Glutamatergic neuron (in vitro differentiated cells): ENCODE measurements at places on chromosomes 3 and 15. TPM values are rescaled to one million over a fixed set of nuclear protein-coding genes. Genes with fewer than 3 reads are reported as not detected.

GRCh38 chr3:171933441-171933840 lies 90.3 kb downstream of the TMEM212 start:
- peaks cover 1% of the 10 kb centered on the region for H3K27me3 ChIP-seq
- no peak for DNase-seq
- peaks cover 3% of the 10 kb centered on the region for H3K4me1 ChIP-seq
- H3K36me3 ChIP-seq, result no peaks in the 10 kb centered on the region

DNA sequence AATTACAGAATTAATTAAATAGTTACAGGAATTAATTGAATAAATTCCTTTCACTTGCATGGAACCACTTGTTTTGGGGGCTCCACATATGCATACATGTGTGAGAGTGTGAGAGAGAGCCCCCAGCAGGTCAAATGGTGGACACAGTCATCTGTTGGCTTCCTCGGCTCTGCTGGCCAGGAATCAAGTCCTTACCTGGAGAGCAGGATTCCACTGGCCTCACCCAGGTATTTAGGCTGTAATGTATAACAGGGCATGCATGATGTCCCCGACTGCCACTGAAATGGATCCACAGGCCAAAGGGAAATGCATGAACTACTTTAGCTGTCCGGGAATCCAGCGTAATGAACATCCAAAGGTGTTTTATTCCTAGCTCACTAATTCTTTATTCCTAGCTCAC lies 139.7 kb upstream of the SMAD3 start:
- H3K4me3 ChIP-seq, result no peak overlapping the region
- peaks cover 8% of the 10 kb centered on the region for H3K36me3 ChIP-seq
- no peaks in the 10 kb centered on the region for H3K4me1 ChIP-seq
- H3K27me3 ChIP-seq, result no peaks in the 10 kb centered on the region

- H3K27ac ChIP-seq, result no peak overlapping the region
- H3K4me1 ChIP-seq, result peaks cover 52% of the 10 kb centered on the region
These were observed 229.5 kb upstream of the ROPN1 start for GRCh38 chr3:124221422-124221821.

DNA sequence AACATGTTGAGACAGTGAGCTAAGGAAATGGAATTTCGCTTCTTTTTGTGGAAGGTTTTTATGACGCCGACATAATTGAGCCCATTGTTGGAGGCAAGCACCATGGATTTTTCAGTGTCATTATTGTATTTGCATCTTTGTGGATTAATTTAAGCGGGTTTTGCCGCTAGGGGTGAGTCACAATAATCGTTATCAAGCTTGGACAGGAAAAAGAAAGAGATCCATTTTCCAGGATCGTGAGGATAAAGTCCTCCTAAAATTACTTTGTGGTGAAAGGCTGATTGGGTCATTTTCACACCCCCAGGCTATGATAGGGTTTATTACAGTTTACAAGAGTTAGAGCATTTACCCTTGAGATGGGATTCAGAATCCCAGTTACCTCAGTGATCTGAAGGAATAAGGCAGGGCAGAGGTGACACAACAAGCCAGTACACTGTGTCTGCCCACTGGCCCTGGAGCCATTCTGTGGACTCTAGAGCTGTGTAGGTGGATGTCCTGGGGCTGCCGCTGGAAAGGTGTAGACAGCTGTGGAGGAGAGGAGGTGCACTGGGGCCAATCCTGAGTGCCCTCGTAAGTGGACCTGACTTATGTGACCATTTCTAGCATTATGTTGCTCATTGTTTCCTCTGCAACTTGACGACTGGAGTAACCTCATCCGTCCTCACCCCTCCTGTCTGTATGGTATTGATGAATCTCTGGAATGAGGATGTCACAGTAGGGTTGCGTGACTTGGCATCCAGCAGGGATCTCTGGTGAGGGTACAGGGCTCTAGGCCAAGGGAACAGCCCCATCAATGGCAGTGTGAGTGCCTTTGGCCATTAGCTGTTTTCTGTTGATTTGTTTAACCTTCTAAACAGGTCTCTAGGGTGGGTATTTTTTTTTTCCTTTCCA lies 370.1 kb downstream of the LRTM1 start:
- H3K27me3 ChIP-seq, result no peaks in the 10 kb centered on the region
- H3K4me3 ChIP-seq, result no peak overlapping the region
- no peak for DNase-seq
- no peaks in the 10 kb centered on the region for H3K4me1 ChIP-seq
- no peak overlapping the region for H3K27ac ChIP-seq
- H3K36me3 ChIP-seq, result no peaks in the 10 kb centered on the region

DNA sequence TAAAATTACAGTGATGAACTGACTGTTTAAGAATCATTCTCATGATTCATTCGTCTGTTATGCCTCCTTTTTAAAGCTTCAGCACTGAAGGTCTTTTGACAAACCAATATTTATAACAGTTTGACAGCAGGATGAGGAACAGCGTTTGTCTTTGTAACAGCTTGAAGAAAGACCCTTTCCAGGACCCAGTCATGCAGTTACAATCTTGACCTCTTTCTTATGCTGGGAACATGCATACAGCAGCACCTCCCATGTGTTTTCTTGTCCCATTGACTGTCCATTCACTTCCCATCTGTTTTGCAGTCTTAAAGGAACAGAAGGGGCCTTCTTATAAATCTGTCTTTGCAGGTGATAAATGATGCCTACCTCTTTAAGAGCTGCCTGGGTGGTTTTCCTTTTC lies 87.2 kb downstream of the OPA1 start:
- H3K27ac ChIP-seq, result peak overlapping the region; percentile 91
- no peaks in the 10 kb centered on the region for H3K36me3 ChIP-seq
- no peak for DNase-seq

DNA sequence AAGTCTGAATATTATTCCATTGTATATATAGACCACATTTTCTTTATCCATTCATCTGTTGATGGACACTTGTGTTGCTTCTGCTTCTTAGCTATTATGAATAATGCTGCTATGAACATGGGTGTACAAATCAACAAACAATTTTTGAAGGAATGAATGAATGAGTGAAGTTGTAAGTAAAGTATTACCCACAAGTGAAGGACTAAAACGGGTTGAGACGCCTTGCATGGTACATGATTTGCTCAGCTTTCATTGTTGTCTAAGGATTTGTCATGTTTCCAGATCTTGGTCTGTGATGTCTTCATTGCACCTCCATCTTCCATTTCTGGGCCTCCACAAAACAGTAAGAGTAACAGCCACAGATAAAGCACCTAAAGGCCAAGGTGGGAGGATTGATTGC lies 20.5 kb downstream of the IFT122 start:
- H3K36me3 ChIP-seq, result no peaks in the 10 kb centered on the region
- H3K4me3 ChIP-seq, result no peak overlapping the region
- DNase-seq, result no peak
- H3K4me1 ChIP-seq, result peaks cover 4% of the 10 kb centered on the region
- no peak overlapping the region for H3K27ac ChIP-seq
- no peaks in the 10 kb centered on the region for H3K27me3 ChIP-seq

DNA sequence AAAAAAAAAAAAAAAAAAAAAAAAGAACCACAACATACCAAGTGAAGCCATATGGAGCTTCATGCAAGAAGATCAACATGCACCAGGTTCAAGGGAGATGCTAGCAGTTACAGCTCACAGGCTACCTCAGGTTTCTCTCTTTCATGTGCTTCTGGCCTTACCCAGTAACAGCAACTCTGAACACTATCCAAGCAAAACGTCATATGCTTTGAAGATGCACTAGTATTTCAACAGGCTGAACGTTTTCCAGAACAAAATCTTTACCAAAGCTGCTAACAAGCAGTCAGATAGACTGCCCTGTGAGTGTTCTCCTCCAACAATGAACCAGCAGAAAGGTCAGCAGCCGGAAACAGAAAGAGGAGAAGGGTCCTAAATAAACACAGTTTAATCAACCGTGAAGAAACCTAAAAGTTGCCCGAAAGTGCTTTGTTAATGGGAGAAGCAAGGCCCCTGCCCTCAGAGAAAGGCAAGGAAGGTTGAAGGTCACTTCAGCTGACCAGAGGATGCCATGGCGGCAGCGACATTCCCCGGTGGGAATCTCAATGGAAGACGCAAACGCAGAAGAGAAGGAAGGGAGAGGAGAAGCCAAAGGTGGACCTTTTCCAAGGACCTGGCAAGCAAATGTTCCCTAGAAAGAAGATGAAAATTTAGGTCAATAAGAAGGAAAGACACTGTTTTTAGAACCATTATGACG lies 80.1 kb downstream of the CCNL1 start:
- DNase-seq, result no peak
- H3K27me3 ChIP-seq, result peaks cover 4% of the 10 kb centered on the region
- H3K27ac ChIP-seq, result no peak overlapping the region
- no peak overlapping the region for H3K4me3 ChIP-seq
- H3K36me3 ChIP-seq, result no peaks in the 10 kb centered on the region

- H3K36me3 ChIP-seq, result peaks cover 4% of the 10 kb centered on the region
- H3K27me3 ChIP-seq, result peaks cover 2% of the 10 kb centered on the region
- DNase-seq, result no peak
- H3K27ac ChIP-seq, result no peak overlapping the region
These were observed 251.7 kb downstream of the WNT5A start for GRCh38 chr3:55235416-55235815.

- H3K4me3 ChIP-seq, result no peak overlapping the region
- H3K27me3 ChIP-seq, result peaks cover 8% of the 10 kb centered on the region
- H3K36me3 ChIP-seq, result no peaks in the 10 kb centered on the region
- peaks cover 17% of the 10 kb centered on the region for H3K4me1 ChIP-seq
- no peak for DNase-seq
These were observed 3.9 kb downstream of the XIRP1 start for GRCh38 chr3:39188271-39189149.

- no peak overlapping the region for H3K4me3 ChIP-seq
- H3K27me3 ChIP-seq, result no peaks in the 10 kb centered on the region
- no peaks in the 10 kb centered on the region for H3K36me3 ChIP-seq
- no peak for DNase-seq
- H3K27ac ChIP-seq, result no peak overlapping the region
- no peaks in the 10 kb centered on the region for H3K4me1 ChIP-seq
These were observed 223.0 kb upstream of the MCTP2 start for GRCh38 chr15:94008104-94009074.

GRCh38 chr3:181752202-181752671 lies 40.5 kb downstream of the SOX2 start:
- no peak for DNase-seq
- H3K27ac ChIP-seq, result no peak overlapping the region
- H3K4me3 ChIP-seq, result no peak overlapping the region
- H3K27me3 ChIP-seq, result no peaks in the 10 kb centered on the region
- no peaks in the 10 kb centered on the region for H3K36me3 ChIP-seq
- H3K4me1 ChIP-seq, result peaks cover 12% of the 10 kb centered on the region

DNA sequence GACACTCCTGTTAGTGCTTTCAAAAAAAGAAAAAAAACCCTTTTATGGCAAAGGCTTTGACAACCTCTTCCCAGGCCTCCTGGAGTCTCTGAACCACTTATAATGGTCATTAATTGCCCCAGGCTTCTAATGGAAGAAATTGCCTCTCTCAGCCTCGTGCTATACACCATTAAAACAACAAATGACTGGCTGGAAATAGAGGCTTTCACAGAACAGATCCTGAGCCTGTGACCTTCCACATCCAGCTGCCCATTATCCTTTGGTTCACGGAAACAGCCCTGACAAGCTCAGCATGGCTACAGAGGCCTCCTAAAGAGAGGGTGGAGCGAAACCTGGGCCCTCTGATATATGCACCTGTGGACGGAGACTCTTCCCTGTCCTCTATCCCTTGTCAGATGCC lies 26.8 kb upstream of the MKRN3 start:
- peak; percentile 40 for DNase-seq
- peaks cover 6% of the 10 kb centered on the region for H3K27me3 ChIP-seq
- no peak overlapping the region for H3K4me3 ChIP-seq
- H3K27ac ChIP-seq, result peak overlapping the region; percentile 93

DNA sequence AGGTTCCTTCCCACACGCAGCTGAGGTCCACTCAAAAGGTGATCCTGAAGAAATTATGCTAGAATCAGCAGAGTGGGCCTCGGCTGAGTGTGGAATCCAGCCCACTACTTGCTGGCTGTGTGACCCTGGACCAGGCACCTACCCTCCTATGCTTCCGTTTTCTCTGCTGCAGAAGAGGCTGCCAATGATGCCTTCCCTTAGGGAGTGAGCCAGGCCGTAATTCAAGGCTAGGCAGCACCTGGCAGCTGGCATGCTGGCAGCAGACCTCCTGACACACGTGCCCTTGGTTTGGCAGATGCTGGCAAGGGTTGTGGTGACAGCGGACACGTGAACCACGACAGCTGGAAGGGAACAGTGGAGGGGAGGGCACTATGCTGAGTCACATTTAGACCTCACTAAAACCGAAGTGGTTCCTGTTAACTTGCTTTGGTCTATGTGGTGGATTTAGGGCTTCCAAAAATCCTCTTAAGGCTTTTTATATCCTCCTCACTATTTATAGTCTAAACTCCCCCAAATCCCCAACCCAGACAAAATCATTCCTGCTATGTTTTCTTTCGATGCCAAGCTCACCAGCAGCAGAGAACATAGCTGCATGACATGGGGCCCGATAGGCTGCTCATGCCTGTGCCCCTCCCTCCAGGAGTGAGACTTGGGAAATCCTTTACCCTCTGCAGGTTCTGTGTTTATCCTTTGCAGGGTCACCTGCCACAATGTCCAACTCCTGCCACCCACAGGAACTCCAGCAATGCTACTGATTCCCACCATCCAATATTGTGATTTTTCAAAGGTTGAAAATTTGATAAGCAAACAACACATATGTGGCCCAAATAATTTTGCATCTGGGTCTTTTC lies 10.6 kb upstream of the PCSK6 start:
- DNase-seq, result no peak
- H3K27ac ChIP-seq, result peak overlapping the region; percentile 26
- no peaks in the 10 kb centered on the region for H3K36me3 ChIP-seq
- H3K4me1 ChIP-seq, result peaks cover 13% of the 10 kb centered on the region

- no peaks in the 10 kb centered on the region for H3K36me3 ChIP-seq
- H3K4me3 ChIP-seq, result no peak overlapping the region
These were observed 97.4 kb downstream of the WNT7A start for GRCh38 chr3:13782501-13782900.

DNA sequence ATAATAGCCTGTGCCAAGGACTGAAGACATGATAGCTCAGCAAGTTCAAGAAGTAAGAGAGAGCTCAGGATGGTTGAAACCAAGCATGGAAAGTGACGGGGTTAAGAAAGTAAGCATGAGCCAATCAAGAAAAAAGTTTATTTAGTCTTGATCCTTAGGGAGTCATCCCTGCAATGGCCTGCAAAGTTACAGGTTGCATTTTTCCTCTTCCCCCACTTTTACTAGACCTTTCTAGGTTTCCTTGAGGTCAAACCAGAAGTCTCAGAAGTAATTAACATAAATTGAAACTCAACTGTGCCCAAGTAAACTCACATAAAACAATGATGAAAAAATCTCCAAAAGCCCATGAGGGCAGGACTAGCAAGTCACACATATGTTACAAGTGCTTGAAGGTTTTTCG lies 250.9 kb downstream of the MAGI1 start:
- H3K36me3 ChIP-seq, result no peaks in the 10 kb centered on the region
- H3K27me3 ChIP-seq, result no peaks in the 10 kb centered on the region
- DNase-seq, result no peak
- H3K4me1 ChIP-seq, result peaks cover 15% of the 10 kb centered on the region
- H3K27ac ChIP-seq, result no peak overlapping the region

Gene AHSG
- total RNA-seq, result not detected

Gene SLC27A2
- total RNA-seq, result not detected

Gene ZBED2
- total RNA-seq, result not detected

Gene ISY1
- total RNA-seq, result 18.2 TPM

Gene PRR20G
- not detected for total RNA-seq

Gene CHRNA7
- total RNA-seq, result 19.1 TPM

Gene SLC22A13
- total RNA-seq, result 1.5 TPM

Gene AGTR1
- not detected for total RNA-seq

Gene TMEM40
- total RNA-seq, result not detected

Gene CCDC13
- 1.0 TPM for total RNA-seq
